GM10248 (cell line): ENCODE measurements at places on chromosomes 4 and X.

DNA sequence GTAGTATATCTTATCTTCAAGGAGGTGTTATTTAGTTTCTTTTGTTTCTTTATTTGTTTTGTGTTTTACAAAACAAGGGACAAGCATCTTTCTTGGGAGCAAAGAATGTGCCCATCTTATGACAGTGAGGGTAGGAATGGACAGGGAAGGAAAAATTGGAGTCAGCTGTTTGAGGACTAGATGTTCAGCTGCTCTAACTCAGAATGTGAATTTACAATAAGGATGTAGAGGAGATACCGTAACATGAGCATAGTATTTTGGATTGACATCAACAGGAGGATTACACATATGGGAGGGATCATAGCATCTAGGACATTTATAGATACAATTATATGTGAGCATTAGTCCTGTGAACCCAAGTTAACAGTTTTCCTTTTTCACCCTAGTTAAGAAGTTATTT, 89.0 kb upstream of the GK2 start:
- no peak for DNase-seq

DNA sequence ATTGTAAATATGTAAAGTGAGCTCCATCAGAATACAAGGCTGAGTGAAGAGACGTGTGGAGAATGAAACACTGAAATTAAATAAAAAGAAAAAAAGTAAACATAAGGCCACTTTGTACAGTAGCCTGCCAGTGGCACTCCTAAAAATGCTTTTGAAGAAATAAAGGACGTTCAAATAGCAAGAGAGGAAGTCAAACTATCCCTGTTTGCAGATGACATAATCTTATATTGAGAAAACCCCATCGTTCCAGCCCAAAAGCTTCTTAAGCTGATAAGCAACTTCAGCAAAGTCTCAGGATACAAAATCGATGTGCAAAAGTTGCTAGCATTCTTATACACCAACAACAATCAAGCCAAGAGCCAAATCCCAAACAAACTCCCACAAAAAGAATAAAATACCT, 24.2 kb downstream of the RASSF6 start:
- no peak for DNase-seq

DNA sequence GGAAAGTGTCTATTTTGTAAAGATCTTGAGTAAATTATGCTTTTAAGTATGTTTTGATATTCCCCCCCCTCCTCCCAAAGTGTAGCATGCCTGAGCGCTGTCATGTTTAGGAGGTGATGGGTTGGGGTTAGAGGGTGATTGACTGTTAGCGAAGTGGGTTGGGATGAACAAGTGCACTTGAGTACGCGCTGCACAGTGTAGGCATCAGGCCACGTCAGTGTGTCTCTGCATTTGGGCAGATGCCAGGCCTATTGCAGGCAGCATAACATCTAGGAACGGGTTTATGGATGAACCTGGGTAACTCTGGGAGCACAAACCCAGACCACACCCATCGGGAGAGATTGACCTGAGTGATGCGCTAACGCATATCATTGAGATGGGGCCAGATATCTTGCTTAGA, 111.2 kb downstream of the TBL1X start:
- DNase-seq = no peak

- DNase-seq = no peak
Observed at GRCh38 chrX:30637874-30638815, 15.1 kb upstream of the GK start.

DNA sequence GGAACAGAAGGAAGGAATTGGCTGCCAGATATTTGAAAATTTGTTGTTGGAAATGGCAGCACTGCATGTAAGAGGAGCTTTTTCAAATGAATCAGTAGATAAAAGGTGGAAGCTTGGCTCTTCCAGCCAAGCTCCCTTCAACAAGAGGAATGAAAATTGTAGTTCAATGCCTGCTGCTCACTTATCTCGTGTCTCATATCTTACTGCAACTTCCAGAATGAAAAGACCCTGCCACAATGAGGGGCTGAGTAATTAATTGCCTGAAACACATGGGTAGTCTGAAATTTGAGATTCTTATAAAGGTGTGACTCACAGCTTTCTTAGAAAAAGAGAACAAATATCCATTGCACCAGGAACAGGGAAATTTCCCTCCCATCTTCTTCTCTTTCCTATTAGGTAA, 53.0 kb downstream of the HAND2 start:
- DNase-seq = no peak

DNA sequence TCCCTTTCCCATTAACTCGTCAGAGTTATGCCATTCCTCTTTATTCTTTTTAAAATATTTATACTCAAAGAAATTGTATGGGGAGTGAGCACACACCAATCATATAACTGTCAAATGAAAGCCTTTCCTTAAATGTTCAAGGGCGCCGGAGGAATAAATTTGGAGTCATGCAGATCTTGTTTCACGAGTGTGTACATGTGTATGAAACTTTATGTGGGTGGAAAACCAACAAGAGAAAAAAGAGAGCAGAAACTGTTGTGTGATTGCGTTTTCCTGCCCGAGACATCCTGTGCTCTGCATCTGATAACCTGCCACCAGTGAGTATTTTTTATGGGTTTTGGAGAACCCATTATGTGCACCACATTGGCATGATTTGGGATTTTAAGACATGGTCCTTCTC, 88.3 kb downstream of the FHDC1 start:
- no peak for DNase-seq

GRCh38 chrX:100704581-100705203, 27.2 kb downstream of the SYTL4 start:
- DNase-seq = no peak

DNA sequence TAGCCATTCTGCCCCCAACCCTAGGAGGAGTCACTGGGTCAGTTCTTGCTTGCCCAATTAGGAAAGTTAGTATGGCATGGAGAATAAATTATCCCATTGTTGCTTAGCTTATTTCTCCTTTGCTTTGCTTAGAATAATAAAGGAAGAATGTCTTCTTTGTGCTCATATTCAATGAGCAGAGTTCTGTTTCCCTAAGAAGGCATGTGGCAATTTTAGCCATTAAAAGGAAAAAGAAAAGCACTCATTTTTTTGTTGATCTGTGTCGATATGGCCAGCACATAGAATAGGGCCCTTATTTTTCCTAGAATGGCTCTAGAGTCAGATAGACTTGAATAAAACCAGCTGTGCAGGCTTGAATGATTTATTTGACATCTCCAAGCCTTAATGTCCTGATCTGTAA, 166.4 kb upstream of the PPARGC1A start:
- DNase-seq = no peak

- DNase-seq = no peak
Observed at GRCh38 chrX:68835468-68835867, 6.6 kb downstream of the EFNB1 start.

- no peak for DNase-seq
Observed at GRCh38 chrX:151889421-151889820, 23.3 kb upstream of the MAGEA4 start.
